ENCODE measurements at places on chromosomes 1 and 21. TPM values are rescaled to one million over a fixed set of nuclear protein-coding genes. Genes with fewer than 3 reads are reported as not detected.

AKT3 gene
- total RNA-seq, result 157 TPM

S100A1 gene
- total RNA-seq, result not detected

- peaks cover 3% of the 10 kb centered on the region for H3K36me3 ChIP-seq
- no peaks in the 10 kb centered on the region for H3K27me3 ChIP-seq
- H3K27ac ChIP-seq, result peak overlapping the region; percentile 89
- peaks cover 65% of the 10 kb centered on the region for H3K4me1 ChIP-seq
- no peak for DNase-seq
These were observed 1.2 kb downstream of the HDGF start for GRCh38 chr1:156750191-156750672.

- no peaks in the 10 kb centered on the region for H3K4me1 ChIP-seq
- no peaks in the 10 kb centered on the region for H3K36me3 ChIP-seq
- H3K27ac ChIP-seq, result no peak overlapping the region
- no peak for DNase-seq
- H3K27me3 ChIP-seq, result no peaks in the 10 kb centered on the region
These were observed 9.5 kb upstream of the PDIK1L start for GRCh38 chr1:26102119-26102518.

DNA sequence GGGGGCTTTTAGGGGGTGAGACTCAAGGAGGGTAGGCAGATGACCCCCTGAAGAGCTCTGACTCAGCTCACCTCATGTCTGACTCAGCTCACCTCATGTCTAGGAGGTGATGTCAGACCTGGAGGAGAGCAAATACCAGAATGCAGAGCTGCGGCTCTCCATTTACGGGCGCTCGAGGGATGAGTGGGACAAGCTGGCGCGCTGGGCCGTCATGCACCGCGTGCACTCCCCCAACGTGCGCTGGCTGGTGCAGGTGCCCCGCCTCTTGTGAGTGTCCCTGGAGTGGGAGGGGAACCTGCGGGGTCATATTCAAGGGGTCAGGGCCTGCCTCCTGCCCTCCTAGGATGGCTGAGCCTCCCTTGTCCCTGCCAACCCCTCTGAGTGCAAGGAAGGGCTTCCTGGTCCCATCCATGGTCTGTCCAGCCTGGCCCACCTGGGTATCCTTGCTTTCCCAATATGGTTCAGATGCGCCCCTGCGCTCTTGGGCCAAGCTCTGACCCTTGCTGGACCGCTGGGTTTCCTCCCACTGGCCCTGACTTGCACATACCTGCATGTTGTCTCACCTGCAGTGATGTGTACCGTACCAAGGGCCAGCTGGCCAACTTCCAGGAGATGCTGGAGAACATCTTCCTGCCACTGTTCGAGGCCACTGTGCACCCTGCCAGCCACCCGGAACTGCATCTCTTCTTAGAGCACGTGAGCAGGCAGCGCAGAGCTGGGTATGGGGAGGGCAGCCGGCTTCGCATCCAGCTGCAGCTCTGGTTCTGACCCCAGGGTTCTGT lies 9.1 kb downstream of the AMPD2 start:
- H3K36me3 ChIP-seq, result peaks cover 56% of the 10 kb centered on the region
- H3K4me3 ChIP-seq, result no peak overlapping the region
- DNase-seq, result no peak
- peaks cover 12% of the 10 kb centered on the region for H3K4me1 ChIP-seq
- no peak overlapping the region for H3K27ac ChIP-seq
